ENCODE measurements at places on chromosomes 7 and 10. TPM values are rescaled to one million over a fixed set of nuclear protein-coding genes. Genes with fewer than 3 reads are reported as not detected.

Gene SPDYE16
- total RNA-seq: not detected

Gene ASZ1
- not detected for total RNA-seq

Gene PLXDC2
- total RNA-seq: 20.9 TPM

Gene OLAH
- total RNA-seq: 0.09 TPM

Gene PPP1R9A
- 0.18 TPM for total RNA-seq

Gene CHST3
- total RNA-seq: 24.7 TPM

Gene NXPH1
- total RNA-seq: not detected

Gene DIP2C
- 8.4 TPM for total RNA-seq

Gene DYDC1
- total RNA-seq: not detected

Gene NPC1L1
- total RNA-seq: 0.14 TPM

Gene EVX1
- under 0.01 TPM for total RNA-seq

Data from smooth muscle cell of bladder (primary cell).